ENCODE measurements at places on chromosomes 13 and 19. TPM values are rescaled to one million over a fixed set of nuclear protein-coding genes. Genes with fewer than 3 reads are reported as not detected.

DNA sequence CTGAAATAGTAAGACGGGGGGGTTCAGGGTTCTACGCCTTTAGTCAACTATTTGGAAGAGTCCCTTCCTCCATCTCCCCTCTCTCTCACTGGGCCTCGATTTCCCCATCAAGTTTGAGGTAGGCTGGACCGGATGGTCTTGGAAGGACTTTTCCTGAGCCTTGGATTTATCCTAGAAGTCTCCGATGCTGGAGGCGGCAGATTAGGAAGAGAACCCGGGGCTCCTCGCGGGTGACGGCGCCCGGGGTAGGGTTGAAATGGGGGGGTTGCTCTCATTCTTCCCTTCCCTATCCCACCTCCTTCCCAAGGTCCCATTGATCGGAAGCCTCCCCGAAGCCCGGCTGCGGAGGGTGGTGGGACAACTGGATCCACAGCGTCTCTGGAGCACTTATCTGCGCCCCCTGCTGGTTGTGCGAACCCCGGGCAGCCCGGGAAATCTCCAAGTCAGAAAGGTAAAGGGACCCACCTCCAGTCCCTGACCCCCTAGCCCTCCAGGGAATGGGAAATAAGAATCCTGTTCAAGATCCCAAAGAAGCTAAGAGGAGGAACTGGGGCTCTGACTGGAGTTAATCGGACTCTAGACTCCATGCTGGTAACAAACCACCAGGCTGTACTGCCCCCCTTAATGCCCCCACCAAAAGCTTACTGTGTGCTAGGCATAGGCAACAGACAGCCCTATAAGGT is 781 bp downstream of the QPCTL start:
- peaks cover 3% of the 10 kb centered on the region for H3K27me3 ChIP-seq
- H3K27ac ChIP-seq: peak overlapping the region; percentile 91
- peak overlapping the region; percentile 96 for H3K4me3 ChIP-seq
- peaks cover 40% of the 10 kb centered on the region for H3K36me3 ChIP-seq

The IGSF23 gene
- total RNA-seq: not detected

- no peak overlapping the region for H3K27ac ChIP-seq
- peaks cover 25% of the 10 kb centered on the region for H3K4me1 ChIP-seq
- DNase-seq: no peak
- H3K36me3 ChIP-seq: no peaks in the 10 kb centered on the region
- no peaks in the 10 kb centered on the region for H3K27me3 ChIP-seq
Measured at GRCh38 chr13:31116224-31116623, 45.5 kb downstream of the HSPH1 start.

The HCST gene
- 1.9 TPM for total RNA-seq

- no peak for DNase-seq
- H3K36me3 ChIP-seq: no peaks in the 10 kb centered on the region
- no peak overlapping the region for H3K4me3 ChIP-seq
- peaks cover 4% of the 10 kb centered on the region for H3K4me1 ChIP-seq
- no peak overlapping the region for H3K27ac ChIP-seq
- no peaks in the 10 kb centered on the region for H3K27me3 ChIP-seq
Measured at GRCh38 chr13:37490176-37490779, 108.3 kb downstream of the POSTN start.

- H3K27ac ChIP-seq: no peak overlapping the region
- H3K4me3 ChIP-seq: no peak overlapping the region
- H3K36me3 ChIP-seq: peaks cover 3% of the 10 kb centered on the region
- H3K27me3 ChIP-seq: peaks cover 25% of the 10 kb centered on the region
Measured at GRCh38 chr19:4541114-4541805, 1.4 kb upstream of the LRG1 start.

- no peak overlapping the region for H3K4me3 ChIP-seq
- no peak for DNase-seq
Measured at GRCh38 chr13:86559901-86560300, 760.7 kb upstream of the SLITRK6 start.

The LYPD3 gene
- 3.1 TPM for total RNA-seq

DNA sequence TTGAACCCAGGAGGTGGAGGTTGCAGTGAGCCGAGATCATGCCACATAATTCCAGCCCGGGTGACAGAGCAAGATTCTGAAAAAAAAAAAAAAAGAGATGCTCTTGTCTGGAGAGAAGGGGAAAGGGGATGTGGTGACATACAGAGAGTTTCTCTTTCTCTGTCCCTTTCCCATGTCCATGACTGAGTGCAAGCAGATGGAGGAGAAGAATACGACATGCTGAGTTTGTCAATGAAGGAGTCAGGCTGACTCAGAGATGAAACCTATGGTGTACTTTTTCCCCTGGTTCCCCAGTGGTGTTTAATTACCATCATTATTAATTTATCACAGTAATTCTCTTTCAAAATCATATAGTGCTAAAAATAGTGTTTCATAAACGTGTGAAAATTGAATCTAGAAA is 448.8 kb downstream of the FOXO1 start:
- no peak for DNase-seq
- H3K36me3 ChIP-seq: no peaks in the 10 kb centered on the region
- peaks cover 29% of the 10 kb centered on the region for H3K4me1 ChIP-seq

DNA sequence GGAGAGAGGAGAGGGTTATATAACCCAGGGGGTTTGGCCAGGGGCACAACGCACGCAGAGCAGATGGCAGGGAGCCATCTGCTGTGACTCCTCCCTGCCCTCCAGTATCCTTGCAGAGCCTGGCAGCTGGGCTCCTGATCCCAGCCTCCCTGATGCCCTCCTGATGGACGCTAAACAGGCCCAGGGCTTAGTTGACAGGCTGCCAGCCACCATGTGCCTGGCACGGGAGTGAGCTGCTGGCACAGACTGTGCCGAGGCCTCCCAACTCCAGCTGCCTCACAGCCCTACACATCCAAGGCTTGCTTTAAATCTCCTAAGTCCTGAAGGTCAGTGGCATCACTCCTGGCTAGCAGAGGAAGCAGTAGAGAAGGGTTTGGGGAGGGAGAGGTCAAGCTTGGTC is 16.7 kb downstream of the SYDE1 start:
- H3K4me1 ChIP-seq: peaks cover 5% of the 10 kb centered on the region
- no peak overlapping the region for H3K27ac ChIP-seq
- peak overlapping the region; percentile 99 for H3K4me3 ChIP-seq
- no peaks in the 10 kb centered on the region for H3K27me3 ChIP-seq
- DNase-seq: no peak
- peaks cover 27% of the 10 kb centered on the region for H3K36me3 ChIP-seq

The ZGLP1 gene
- 8.9 TPM for total RNA-seq

DNA sequence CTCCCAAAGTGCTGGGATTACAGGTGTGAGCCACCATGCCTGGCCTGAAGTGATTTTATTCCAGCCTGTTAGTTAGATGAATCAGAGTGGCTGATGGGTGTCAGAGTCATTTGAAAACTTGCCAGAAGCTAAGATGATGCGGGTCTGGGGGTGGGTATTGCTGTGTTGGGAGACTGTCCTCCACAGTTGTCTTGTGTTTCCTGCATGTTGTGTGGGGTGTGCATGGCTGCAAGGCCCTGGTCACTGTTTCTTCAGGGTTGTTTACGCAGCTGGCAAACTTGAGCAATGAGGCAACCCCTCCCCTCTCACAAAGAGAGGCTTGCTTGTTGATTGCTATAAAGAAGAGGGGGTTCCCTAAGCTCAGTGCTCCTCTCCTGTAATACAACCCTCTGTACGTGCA is 71.8 kb downstream of the TRPM4 start:
- DNase-seq: no peak
- H3K27ac ChIP-seq: no peak overlapping the region
- H3K4me3 ChIP-seq: no peak overlapping the region
- no peaks in the 10 kb centered on the region for H3K36me3 ChIP-seq
- H3K4me1 ChIP-seq: peaks cover 2% of the 10 kb centered on the region

All from WTC11 (cell line).